GM23338 (cell line): ENCODE measurements at places on chromosomes 2 and 18. TPM values are rescaled to one million over a fixed set of nuclear protein-coding genes. Genes with fewer than 3 reads are reported as not detected.

The ELOA2 gene
- not detected in 2 replicates for total RNA-seq

The CD8B gene
- 0.31 and 3.0 TPM in 2 replicates for total RNA-seq

The C2orf66 gene
- not detected in 2 replicates for total RNA-seq

The AFF3 gene
- total RNA-seq: 1.4 and 5.9 TPM in 2 replicates

The RAB27B gene
- 0.31 and 0.56 TPM in 2 replicates for total RNA-seq

The HOXD11 gene
- not detected in 2 replicates for total RNA-seq

The SLC25A12 gene
- 10.7 and 14.8 TPM in 2 replicates for total RNA-seq

The UBE2E3 gene
- 84.9 and 112 TPM in 2 replicates for total RNA-seq

The DSEL gene
- 20.8 and 24.1 TPM in 2 replicates for total RNA-seq

The MRPL53 gene
- total RNA-seq: 7.7 and 8.2 TPM in 2 replicates

- DNase-seq: no peak
These were observed 8.2 kb downstream of the BIN1 start for GRCh38 chr2:127098711-127099110.

GRCh38 chr2:239829326-239829725 lies 195.8 kb downstream of the NDUFA10 start:
- DNase-seq: no peak

- DNase-seq: no peak
These were observed 42.5 kb downstream of the TANC1 start for GRCh38 chr2:159010963-159011362.

DNA sequence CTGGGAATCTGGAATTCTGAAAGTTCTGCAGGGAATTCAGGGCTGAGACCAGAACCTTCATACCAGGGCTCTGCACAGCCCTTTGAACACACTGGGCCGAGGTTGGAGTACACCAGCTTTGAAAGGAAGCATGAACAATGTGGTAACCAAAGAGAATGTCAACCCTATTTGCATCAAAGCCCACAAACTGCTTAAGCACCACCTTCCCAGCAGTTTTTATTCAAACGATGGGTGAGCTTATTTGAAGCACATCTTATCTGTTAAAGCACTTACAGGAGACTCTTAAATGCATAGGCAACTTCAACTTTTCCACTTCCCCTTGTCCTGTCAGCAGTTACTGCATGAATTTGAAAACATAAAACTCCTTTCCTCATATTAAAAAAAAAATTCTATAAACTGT lies 96.6 kb downstream of the TXNL1 start:
- peak; percentile 9 for DNase-seq

DNA sequence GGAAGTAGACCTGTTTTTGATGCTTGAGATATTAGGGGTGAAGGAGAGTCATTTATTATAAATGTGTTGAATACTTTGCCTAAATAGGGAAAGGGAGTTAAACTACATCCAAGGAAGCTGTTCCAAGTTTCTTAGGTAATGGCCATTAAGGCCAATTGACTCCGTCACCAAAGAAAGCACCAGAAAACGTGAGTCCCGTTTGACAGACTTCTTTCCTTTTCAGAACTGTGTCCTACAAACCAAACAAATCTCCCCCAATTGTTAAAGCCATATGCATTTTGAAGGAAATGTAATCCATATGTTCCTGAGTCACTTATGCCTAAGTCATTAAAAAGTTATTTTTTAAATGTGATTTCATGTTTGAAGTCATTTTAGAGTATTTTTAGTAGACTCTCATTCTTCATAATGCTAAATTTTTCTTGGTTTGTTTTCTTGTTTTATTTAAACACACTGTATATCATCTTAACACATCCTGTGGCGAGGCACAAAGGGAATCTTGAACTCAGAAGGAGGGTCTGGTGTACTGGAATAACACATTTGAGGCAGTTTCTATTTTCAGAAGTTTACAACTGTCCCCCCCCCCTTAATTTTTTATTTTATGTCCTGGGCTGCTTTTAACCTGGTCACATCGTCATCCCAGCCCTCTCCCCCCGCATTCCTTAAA lies 133.7 kb downstream of the RHBDD1 start:
- no peak for DNase-seq

- no peak for DNase-seq
These were observed 634.3 kb upstream of the FANCL start for GRCh38 chr2:58875436-58875835.

- no peak for DNase-seq
These were observed 75.3 kb upstream of the RIOK3 start for GRCh38 chr18:23377669-23378301.

DNA sequence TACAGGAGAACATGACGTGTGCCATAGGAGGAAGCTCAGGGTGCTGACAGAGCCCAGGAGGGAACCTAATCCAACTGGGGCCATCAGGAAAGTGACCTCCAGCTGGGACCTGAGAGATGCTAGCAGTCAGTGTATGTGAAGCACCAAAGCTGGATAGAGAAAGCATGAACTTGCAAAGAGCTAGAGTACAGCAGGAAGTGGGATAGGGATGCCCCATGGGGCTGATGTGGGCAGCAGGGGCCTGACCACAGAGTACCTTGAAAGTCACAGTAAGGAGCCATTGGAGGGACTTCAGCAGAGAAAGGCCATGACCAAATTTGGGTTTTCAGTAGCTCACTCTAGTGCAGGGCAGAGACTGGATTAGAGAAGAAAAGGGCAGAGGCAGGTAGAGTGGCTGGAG lies 91.6 kb upstream of the TTC39C start:
- DNase-seq: no peak

- DNase-seq: no peak
These were observed 89.8 kb downstream of the HS1BP3 start for GRCh38 chr2:20560891-20561636.

- DNase-seq: peak; percentile 79
These were observed 89.3 kb downstream of the PDE11A start for GRCh38 chr2:177983183-177983788.

DNA sequence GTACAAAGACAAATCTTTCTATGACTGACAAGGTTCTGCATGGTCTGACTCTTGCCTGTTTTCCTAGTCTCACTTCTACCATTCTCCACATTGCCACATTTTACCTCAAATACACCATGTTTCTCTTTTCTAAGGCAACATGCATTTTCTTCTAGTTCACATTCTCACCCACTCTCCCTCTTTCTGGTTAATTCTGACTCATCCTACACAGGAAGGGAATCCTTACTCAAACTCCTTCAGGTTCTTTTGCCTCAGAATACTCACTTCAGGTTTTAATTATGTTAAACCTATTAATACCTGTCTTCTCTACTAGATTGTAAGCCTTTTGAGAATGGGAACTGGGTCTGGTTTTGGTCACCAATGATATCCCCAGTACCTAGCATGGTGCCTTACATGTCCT lies 47.2 kb downstream of the MAP2 start:
- DNase-seq: no peak

GRCh38 chr2:25333981-25334380 lies 7.7 kb downstream of the DNMT3A start:
- DNase-seq: no peak

GRCh38 chr2:100756704-100757103 lies 63.2 kb upstream of the NPAS2 start:
- DNase-seq: no peak

GRCh38 chr2:129865976-129866375 lies 113.5 kb upstream of the RAB6C start:
- DNase-seq: no peak

DNA sequence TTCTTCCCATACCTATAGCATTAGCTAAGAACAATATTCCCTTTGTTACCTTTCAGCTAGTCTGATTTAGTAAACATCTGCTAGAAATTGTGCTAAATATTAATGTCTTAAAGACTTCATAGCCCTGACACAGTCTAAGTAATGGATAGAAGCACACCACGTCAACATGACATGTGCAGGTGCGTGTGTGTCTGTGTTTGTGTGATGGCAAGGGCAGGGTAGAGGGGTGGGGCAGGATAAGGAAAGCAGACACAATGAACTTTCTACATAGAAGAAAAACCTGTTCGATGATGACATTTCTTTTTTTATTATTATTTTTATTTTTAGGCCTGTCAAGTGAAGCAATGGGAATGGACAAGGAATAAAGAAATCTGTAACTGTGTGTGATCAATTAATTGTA lies 223.3 kb downstream of the NOL4 start:
- DNase-seq: no peak

DNA sequence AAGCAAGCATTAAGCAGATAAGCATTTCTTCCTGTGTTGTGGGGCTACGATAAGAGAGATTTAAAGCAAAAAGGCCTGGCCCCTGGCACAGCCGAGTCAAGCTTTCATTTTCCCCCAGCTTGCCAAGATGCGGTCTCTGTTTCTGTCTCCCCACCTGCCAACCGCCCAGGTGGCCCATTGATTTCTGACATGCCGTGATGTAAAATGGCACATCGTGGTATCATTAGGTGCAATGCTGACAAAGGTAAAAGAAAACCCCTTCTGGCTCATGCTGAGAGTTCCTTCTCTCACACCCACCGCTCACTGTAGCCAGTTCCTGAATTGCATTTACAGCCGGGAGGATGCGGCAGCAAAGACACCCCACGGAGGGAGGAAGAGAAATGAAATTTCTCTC lies 62.8 kb downstream of the BOD1L2 start:
- DNase-seq: peak; percentile 23

GRCh38 chr2:25548601-25549000 lies 124.8 kb downstream of the DTNB start:
- no peak for DNase-seq

- no peak for DNase-seq
These were observed 45.9 kb downstream of the PNO1 start for GRCh38 chr2:68203587-68203986.

DNA sequence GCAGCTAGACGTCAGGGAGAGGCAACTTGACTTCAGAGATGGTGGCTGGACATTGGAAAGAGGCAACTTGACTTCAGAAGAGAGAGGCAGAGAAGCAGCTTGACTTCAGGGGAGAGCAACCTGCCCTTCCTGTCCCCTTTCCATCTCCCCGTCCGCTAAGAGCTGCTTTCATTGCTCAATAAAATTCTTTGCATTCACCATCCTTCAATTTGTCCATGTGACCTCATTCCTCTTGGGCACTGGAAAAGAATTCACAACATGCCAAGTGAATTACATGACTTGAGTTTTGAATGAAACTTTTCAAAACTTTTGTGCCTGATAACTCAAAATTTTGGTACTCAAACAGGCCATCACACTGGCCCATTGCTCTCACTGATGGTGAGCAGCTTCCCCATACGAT lies 158.9 kb downstream of the DPP4 start:
- no peak for DNase-seq

GRCh38 chr2:38778687-38779082 lies 675 bp downstream of the GEMIN6 start:
- DNase-seq: no peak

DNA sequence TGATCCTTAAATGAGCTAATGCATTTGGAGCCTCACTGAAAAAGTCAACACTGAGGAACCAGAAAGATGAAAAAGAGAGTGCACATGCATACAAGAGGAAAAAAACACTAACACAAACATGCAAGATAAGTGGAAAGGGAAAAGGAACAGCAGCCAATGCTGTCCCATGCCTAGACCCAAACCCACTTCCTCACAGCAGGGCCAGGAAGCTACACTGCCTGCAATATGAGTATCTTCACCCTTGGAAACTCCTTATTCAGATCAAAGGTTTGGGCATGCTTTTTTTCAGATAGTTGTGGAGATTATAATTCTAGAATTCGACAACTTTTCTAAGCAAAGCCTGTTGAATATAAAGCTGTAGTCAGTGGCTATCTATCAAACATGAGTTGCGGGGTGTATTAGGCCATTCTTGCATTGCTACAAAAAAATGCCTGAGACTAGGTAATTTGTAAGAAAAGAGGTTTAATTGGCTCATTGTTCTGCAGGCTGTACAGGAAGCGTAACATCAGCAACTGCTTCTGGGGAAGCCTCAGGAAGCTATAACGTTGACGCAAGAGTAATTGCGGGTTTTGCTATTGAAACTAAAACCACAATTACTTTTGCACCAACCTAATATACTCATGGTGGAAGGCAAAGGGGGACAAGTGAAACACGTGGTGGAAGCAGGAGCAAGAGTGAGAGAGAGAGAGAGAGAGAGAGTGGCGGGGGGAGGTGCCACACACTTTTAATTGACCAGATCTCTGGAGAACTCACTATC lies 138.2 kb downstream of the MBD2 start:
- no peak for DNase-seq

DNA sequence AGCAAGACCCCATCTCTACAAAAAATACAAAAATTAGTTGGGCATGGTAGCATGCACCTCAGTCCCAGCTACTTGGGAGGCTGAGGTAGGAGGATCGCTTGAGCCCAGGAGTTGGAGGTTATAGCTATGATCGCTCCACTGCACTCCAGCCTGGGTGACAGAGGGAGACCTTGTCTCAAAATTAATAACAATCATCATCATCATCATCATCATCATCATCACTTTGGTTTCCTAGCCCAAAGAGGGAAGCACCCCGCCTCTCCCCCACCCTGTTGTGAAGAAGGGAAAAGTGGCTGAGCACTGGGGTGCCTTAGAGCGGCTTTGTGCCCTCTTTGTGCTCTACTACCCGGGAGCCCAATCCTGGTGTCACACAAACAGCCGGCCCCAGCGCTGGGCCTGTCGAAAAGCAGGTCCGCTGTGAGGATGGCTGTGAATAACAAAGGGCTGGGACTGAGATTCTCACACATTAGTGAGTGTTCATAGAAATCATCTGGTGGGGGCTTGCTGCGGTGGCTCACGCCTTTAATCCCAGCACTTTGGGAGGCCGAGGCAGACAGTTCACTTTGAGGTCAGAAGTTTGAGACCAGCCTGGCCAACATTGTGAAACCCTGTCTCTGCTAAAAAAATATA lies 42.6 kb upstream of the ASXL2 start:
- peak; percentile 48 for DNase-seq

DNA sequence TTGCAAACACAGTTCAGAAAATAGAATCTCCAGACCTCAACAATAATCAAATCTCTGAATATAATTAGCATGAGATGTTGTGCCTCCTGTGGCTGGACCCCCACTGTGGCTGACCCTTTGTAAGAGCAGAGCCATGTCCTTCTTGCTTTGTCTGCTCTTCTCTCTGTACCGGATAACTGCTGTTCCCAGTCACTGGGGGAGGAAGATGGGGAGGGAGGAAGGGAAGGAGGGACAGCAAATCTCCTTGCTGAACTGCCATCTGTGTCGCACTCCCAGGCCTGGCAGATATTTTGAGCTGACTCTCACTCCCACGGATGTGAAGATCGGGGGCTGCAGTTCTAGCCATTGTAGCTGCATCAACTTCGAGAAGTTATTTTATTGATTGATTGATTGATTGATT lies 319.0 kb upstream of the CXCR4 start:
- no peak for DNase-seq

DNA sequence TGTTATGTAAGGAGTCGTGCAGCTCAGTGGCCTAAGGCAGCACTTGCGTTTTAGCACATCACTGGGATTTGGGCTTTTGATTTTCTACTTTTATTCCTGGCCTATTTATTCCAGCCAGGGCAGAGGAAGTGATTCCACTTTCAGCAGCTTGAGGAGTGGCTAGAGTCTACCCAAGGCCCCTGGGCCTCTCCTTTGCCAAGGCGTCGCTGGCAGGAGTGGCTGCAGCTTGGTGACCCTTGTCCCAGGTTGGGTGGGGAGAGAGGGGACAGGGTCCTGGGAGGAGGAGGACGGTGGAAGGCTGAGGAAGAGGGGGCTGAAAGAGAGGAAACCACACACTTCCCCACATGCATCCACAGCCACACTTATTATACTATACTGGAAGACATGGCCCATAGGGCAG lies 94.1 kb upstream of the SMAD7 start:
- no peak for DNase-seq
